Hematopoietic multipotent progenitor cell treated with erythropoietin and hydrocortisone succinate and interleukin-3 and kit ligand, for 17 days (in vitro differentiated cells): ENCODE measurements at places on chromosomes 5 and 9.

DNA sequence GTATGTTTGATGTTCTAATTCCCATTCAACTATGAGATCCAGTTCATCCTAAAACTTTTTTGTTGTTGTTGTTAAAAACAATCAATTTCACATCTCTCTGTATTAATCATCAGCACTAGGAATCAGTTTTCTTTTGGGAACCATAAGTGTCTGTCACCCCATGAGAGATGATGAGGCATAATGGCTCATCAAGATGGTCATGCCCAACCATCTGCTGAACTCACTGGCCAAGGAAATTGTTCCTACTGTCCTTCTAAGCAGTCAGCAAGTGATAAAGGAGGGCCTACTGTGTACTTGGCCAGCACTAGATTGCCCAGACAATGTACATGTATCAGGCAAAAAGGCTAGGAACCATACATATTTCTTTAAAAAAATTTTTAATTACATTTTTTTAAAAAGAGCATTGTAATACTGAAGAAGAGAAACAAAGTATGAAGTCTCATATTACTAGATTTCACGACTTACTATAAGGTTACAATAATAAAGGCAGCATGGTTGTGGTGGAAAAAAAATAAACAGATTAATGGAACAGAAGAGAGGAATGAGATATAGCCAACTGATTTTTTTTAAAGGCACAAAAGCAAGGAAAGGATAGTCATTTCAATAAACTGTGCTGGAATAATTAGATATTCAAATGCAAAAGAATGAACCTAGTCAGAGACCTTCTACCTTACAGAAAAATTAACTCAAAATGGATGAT lies 458.3 kb downstream of the SPOCK1 start:
- DNase-seq = no peak

DNA sequence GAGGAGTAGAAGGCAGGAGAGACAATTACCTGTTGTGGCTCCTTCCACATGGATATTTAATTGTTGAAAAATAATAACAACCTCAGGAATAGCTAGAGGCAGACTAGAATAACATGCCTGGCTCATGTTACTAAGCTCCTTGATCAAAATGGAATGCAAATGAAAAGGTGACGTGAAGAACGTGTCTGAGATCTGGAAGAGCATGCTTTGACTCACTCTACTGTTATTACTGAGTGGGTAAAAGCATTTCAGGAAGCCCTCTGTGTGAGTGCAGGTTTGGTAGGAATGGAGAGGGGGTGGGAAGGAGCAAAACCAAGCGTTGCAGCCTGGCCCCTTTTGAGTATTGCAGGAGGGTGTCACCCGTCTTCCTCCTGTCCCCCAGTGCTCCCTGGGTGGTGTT lies 84.8 kb downstream of the EQTN start:
- DNase-seq = no peak

DNA sequence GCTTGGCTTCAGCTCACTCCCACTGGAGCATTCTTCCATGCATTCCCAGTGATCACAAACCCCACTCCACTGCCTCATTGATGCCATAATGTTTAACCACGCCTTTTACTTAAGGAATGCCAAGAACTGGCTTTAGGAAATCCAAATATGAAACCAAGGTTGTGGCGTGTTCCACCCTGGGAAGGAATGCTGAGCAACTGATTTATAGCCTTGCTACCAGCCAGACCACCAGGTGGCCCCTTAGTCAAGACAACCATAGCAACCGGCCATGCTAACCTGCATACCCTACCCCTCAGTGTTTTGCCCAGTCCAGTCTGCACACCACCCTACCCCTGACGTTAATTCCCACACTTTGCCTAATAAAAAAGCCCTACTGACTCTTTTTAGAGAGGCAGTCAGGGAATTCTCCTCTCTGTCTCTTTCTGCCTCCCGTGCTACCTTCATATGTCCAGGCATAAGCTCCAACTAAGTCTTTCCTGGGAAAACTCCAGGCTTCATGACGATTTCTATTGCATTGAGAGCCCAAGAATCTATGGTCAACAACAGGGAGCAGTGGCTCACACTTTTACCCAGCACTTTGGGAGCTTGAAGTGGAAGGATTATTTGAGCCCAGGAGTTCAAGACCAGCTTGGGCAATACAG lies 27.0 kb upstream of the PRRC2B start:
- DNase-seq = no peak

DNA sequence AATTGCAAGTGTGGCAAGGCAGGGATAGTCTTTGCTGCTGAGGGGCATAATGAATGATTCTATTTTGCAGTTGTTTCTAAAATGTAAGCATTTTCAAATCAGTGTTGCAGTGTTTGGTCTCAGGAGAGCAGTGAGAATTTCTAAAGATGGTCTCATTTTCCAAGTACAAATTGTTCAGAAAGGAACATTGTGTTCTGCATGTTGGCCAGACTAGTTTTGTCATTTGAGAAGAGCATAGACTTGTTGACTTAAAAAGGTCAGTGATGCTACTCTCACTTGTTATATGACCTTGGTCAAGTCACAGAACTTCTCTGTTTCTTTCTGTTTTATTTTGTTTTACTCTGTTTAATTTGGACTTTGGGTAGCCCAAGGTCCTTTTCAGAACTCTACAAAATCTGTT lies 344.6 kb downstream of the OSTF1 start:
- no peak for DNase-seq
